Glomerular endothelial cell (primary cell): ENCODE measurements at places on chromosomes 16 and 17. TPM values are rescaled to one million over a fixed set of nuclear protein-coding genes. Genes with fewer than 3 reads are reported as not detected.

- DNase-seq = no peak
Measured at GRCh38 chr16:27764869-27765675, 215.1 kb downstream of the KATNIP start.

DNA sequence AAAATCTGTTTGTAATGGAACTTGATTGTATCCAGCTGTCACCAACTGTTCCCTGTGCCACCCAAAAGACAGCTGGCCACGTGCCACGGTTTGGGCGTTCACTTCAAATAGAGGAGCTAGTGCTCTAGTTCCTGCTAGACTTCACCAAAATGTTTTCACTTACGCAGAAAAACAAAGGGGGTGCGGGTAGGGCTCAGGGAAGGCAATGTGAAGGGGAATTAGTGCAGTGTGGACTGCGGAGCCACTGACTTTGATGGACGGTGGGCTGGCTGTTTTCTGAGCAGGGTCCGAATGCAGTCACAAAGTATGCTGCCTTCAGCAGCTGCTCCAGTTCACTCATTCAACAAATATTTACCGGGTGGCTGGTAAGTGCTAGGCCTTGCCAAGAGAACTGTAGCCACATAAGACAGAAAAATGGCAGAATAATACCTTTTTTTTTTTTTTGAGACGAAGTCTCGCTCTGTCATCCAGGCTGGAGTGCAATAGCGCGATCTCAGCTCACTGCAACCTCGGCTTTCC is 7.6 kb upstream of the CYTH1 start:
- no peak for DNase-seq

Gene HAS3
- total RNA-seq = 0.70 and 6.2 TPM in 2 replicates

Gene C16orf96
- not detected in 2 replicates for total RNA-seq

DNA sequence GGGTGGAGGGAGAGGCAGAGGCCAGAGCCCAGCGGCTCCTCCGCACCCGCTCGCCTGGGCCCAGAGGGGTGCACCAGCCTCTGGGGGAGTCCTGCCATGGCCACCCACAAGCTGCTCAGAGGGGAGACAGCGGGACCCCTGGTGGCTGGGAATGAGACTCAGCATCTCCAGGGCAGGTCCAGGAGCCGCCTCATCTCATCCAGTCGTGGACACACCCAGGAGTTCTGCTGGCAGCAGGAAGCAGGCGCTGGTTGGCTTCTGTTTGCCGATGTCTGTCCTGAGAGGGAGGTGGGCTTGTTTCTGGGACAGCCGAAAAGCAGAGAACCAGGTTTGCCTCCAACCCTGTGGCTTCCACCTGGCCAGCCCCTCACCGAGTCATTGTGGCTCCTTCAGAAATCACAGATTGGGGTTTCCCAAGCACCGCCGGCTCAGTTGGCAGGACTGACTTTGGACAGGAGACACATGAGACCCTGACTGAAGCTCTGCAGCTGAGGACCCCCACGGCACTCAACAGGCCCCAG is 49.6 kb upstream of the ENPP7 start:
- DNase-seq = no peak

- no peak for DNase-seq
Measured at GRCh38 chr16:84485255-84486010, 19.0 kb downstream of the MEAK7 start.

DNA sequence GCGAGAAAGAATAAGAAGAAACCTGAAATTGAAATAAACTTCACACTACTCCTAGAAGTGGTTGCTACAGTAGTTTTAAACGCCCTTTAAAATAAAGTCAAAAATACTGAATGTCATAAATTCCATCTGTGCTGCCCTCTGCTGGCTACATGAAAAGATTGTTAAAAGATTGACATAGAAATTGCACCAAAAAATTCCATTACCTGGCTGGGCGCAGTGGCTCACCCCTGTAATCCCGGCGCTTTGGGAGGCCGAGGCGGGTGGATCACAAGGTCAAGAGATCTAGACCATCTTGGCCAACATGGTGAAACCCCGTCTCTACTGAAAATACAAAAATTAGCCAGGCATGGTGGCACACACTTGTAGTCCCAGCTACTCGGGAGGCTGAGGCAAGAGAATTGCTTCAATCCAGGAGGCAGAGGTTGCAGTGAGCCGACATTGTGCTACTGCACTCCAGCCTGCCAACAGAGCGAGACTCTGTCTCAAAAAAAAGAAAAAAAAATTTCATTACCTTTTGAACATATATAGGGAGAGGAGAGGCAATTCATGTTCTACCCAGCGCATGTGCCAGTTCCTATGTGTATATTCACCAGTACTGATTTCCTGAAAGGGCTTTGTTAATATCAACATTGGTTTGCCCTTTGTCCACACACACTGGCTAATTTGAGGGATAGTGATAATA is 36.5 kb downstream of the CYTH1 start:
- DNase-seq = no peak

GRCh38 chr16:56939801-56940200 is 7.9 kb downstream of the HERPUD1 start:
- DNase-seq = no peak

- no peak for DNase-seq
Measured at GRCh38 chr16:28062261-28062846, 1.2 kb downstream of the GSG1L start.

DNA sequence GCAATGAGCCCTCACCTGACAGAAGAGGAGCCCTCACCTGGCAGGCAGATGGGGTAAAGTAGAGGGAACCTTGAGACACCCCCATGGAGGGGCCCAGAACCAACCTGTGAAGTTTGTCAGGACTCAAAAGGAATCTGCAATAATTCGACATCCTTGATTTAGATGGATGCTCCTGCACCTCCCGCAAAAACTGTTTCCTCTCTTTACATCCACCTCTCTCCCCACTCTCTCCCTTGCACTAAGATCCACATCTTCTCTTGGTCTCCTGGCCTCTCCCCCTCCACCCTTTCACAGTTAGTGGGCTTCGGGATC is 34.9 kb upstream of the RBFOX3 start:
- no peak for DNase-seq

Gene CCT6B
- 0.44 and 1.8 TPM in 2 replicates for total RNA-seq

DNA sequence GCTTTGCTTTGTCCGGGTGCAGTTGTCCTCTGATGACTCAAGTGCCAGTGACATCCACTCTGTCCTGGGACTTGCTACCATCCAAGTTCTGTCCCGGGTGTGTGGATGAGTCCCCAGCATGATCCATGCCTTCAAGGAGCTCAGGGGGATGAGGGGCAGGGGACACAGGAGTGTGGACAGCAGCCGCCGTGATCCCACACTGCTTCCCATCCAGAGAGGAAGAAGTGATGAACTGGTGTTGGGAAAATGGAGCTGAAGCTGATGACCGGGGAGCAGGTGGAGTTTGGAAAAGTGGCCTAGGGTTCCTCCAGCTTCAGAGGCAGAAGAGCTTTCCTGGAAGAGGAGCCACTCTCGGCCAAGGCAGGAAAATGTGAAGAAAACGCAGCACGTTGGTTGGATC is 249.6 kb upstream of the TNRC6C start:
- no peak for DNase-seq

Gene TMEM106A
- 4.7 and 8.4 TPM in 2 replicates for total RNA-seq

DNA sequence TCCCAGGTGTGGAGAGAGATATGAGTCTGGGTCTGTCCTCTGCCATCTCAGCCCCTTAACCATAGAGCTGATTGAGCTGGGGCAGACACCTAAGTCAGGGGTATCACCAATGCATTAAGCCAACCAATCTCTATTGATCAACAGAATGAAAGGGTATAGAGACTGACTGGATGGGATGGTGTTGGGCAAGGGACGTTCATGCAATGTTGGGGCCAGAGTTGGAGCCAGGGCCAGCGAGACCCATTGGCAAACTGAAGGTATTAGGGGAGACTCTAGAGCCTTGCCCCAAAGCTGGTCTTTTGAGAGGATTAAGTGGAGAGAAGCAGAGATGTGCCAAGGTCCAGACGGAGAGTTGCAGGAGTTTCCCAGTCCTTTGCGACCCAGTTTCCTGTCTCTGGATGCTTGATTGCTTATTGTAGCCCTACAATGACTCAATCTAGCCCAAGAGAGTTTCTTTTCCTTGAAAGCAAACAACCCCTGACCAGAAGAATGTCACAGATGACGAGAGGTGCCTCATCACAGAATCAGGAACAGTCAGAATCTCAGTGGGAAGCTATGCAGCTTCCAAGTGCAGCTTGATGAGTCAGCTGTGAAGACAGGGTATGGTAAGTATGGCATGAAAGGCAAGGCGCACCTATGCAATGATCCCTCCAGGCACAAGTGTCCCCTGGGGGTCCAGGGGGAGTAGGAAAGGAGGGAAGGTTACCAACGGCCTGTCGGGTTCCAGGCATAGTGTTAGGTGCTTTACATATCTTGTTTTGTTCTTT is 137.2 kb downstream of the UTP18 start:
- DNase-seq = no peak

Gene LDHD
- 0.12 and 0.73 TPM in 2 replicates for total RNA-seq

DNA sequence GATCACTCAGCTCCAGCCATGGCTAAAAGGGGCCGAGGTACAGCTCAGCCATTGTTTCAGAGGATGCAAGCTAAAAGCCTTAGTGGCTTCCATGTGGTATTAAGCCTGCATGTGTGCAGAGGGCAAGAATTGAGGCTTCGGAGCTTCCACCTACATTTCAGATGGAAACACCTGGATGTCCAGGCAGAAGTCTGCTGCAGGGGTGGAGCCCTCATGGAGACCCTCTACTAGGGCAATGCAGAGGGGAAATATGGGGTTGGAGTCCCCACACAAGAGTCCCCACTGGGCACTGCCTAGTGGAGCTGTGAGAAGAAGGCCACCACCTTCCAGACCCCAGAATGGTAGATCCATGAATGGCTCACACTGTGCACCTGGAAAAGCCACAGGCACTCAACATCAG is 14.7 kb upstream of the PSMD11 start:
- no peak for DNase-seq

- no peak for DNase-seq
Measured at GRCh38 chr16:82192665-82193064, 22.6 kb upstream of the MPHOSPH6 start.

GRCh38 chr17:36592716-36593321 is 1.1 kb downstream of the DHRS11 start:
- DNase-seq = no peak

GRCh38 chr17:68539548-68540467 is 27.6 kb downstream of the PRKAR1A start:
- no peak for DNase-seq

DNA sequence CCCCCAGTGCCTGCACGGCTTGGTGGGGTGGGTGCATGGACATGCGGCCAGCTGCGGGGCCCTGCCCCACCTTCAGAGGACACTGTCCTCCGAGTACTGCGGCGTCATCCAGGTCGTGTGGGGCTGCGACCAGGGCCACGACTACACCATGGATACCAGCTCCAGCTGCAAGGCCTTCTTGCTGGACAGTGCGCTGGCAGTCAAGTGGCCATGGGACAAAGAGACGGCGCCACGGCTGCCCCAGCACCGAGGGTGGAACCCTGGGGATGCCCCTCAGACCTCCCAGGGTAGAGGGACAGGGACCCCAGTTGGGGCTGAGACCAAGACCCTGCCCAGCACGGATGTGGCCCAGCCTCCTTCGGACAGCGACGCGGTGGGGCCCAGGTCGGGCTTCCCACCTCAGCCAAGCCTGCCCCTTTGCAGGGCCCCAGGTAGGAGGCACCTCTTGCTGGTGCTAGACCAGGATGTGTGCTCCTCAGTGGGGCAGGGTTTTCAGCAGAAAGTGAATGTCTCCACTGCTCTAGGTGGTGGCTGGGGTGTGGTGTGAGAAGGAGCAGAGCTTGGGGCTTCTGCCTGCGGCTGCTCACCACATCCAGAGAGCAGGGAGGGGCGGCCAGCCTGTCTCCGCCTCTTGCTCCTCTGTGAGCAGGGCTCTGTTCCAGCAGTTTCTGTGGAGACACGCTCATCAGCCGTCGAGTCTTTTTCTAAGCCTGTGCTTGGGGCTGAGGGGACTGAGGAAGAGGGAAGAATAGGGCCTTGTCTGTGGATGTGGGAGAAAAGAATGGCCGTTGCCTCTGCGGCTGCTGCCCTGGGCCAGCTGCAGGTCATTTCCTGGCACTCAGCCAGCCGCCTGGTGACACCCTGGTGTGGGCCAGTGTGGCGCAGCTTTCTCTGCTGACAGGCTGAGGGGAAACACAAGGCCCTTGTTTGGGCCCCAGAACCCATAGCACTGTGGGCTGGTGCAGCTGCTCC is 2.2 kb downstream of the ZNF276 start:
- no peak for DNase-seq

Gene CCDC144A
- 1.5 and 3.0 TPM in 2 replicates for total RNA-seq

- DNase-seq = no peak
Measured at GRCh38 chr17:34099859-34100515, 155.1 kb upstream of the CCL2 start.

DNA sequence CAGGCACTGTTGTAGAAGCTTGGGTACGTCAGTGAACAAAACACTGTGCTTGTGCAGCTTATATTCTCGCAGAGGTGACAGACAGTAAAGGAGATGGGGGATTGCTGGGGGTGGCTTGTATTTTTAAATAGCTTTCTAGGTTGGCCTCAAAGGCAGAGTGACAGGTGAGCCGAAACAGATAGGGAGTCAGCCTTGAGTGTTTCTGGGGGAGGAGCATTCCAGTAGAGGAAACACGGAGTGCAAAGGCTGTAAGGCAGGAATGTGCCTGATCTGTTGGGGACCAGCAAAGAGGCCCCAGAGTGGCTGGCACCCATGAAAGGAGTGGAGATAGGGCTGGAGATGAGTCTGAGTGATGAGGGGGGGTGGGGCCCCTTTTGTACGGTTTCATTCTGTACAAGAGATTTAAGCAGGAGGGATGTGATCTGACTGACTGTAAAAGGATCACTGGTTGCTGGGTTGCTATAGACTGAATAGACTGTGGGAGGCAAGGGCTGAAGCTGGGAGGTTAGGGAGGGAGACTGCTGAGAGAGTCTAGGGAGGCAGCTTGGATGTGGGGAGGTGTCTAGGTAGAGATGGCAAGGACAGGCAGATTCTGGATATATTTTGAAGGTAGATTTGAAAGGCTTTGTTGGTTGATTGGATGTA is 15.2 kb downstream of the NUP93 start:
- no peak for DNase-seq

- DNase-seq = no peak
Measured at GRCh38 chr17:1216217-1217088, 36.7 kb upstream of the ABR start.

GRCh38 chr17:35088356-35088880 is 24.9 kb upstream of the RFFL start:
- no peak for DNase-seq
